ENCODE measurements at places on chromosomes 6 and 20.

GRCh38 chr6:166422201-166422940 is 39.6 kb upstream of the MPC1 start:
- no peak overlapping the region for H3K4me3 ChIP-seq
- H3K4me1 ChIP-seq = no peaks in the 10 kb centered on the region
- H3K27ac ChIP-seq = no peak overlapping the region
- H3K27me3 ChIP-seq = no peaks in the 10 kb centered on the region
- H3K36me3 ChIP-seq = peaks cover 78% of the 10 kb centered on the region

DNA sequence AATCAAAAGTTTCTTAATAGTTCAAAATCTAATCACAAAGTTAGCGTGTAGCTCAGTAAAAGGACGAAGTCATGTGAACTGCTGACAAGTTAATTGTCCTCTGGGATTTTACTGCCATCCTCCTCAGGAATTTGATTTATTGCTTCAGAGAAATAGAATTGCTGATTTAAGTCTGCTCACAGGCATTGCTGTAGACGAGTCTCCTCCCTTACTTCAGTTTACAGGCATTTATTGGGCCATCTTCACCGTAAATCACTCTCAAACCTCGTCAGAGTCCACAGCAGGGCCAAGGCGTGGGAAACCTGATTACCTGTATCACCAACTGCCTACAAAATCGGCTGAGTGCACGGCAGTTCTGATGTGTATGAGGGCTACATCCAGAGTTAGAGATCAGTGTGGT is 119.1 kb upstream of the PDE10A start:
- H3K4me1 ChIP-seq = no peaks in the 10 kb centered on the region
- H3K27me3 ChIP-seq = no peaks in the 10 kb centered on the region
- no peak for ATAC-seq
- H3K36me3 ChIP-seq = no peaks in the 10 kb centered on the region

DNA sequence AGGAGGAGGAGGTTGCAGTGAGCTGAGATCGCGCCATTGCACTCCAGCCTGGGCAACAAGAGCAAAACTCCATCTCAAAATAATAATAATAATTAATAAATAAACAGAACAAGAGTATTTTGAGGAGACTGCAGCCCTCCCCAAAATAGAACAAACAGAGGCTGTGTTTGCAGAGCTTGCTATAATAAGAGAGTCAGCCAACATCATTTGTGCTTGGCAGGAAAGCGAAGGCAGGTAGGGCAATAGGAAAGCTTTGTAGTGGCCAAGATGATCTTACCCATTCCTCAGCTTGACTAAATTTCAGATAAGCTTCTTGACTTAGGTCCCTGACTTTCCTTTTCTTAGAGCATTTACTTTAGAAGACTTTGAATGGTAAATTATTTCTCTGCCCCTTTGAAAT is 6.7 kb downstream of the C6orf141 start:
- no peak overlapping the region for H3K4me3 ChIP-seq
- H3K4me1 ChIP-seq = no peaks in the 10 kb centered on the region
- peaks cover 13% of the 10 kb centered on the region for H3K27me3 ChIP-seq
- no peaks in the 10 kb centered on the region for H3K36me3 ChIP-seq

DNA sequence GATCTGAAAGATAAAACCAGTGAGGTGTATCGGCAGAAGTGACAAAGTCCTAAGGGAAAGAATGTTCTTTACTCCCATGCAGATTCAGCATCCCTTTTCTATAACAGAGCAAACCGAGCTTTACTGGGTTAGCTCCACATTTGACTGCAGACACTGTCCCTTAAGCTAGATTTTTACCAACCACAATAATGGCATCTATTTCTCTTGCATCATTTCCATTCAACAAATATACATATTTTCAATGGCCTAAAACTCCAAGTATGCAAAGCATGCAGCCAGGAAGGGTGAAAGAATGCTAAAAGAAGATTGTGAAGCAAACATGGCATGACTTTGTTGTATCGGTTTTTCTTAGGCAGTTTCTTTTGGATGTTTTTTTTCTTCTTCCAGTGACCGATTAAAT is 255.4 kb downstream of the OGFRL1 start:
- H3K27me3 ChIP-seq = no peaks in the 10 kb centered on the region
- no peaks in the 10 kb centered on the region for H3K36me3 ChIP-seq
- H3K4me1 ChIP-seq = no peaks in the 10 kb centered on the region
- H3K4me3 ChIP-seq = no peak overlapping the region
- no peak for ATAC-seq
- no peak overlapping the region for H3K27ac ChIP-seq

GRCh38 chr6:14226051-14226660 is 108.6 kb downstream of the CD83 start:
- H3K36me3 ChIP-seq = no peaks in the 10 kb centered on the region
- H3K4me1 ChIP-seq = no peaks in the 10 kb centered on the region
- no peak overlapping the region for H3K27ac ChIP-seq
- no peak for ATAC-seq
- H3K4me3 ChIP-seq = no peak overlapping the region
- no peaks in the 10 kb centered on the region for H3K27me3 ChIP-seq

DNA sequence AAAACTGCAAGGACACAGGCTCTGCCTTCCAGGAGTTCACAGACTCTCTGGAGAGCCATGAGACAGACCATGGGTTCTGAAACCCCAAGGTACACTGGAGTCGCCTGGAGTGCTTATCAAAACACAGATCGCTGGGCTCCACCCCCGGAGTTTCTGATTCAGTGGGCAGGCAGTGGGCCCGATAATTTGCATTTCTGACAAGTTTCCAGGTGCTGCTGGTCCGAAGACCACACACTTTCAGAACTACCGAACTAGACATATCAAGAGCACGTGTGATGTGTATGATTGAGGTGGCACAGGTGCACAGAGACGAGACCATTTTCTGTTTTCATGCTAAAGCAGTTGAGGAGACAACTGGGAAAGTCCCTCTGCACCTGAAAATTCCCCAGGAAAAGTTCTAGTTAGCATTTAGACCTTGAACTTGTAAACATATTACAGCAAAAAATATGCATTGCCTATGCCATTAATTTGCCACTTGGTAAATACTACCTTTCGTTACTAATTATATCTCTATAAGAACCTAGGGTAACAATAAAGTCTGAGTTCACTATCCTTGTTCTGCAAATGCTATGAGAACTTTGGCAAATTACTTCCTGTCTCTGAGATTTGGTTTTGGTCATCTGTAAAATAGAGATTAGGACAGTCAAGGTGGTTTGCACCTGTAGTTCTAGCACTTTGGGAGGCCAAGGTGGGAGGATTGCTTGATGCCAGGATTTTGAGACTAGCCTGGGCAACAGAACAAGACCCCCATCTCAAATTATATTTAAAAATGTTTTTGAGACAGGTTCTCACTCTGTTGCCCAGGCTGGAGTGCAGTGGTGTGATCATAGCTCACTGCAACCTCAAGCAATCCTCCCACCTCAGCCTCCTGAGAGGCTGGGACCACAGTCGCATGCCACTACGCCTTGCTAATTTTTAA is 14.3 kb upstream of the PIM1 start:
- H3K27me3 ChIP-seq = no peaks in the 10 kb centered on the region
- H3K4me1 ChIP-seq = no peaks in the 10 kb centered on the region
- no peak overlapping the region for H3K27ac ChIP-seq
- H3K4me3 ChIP-seq = no peak overlapping the region

DNA sequence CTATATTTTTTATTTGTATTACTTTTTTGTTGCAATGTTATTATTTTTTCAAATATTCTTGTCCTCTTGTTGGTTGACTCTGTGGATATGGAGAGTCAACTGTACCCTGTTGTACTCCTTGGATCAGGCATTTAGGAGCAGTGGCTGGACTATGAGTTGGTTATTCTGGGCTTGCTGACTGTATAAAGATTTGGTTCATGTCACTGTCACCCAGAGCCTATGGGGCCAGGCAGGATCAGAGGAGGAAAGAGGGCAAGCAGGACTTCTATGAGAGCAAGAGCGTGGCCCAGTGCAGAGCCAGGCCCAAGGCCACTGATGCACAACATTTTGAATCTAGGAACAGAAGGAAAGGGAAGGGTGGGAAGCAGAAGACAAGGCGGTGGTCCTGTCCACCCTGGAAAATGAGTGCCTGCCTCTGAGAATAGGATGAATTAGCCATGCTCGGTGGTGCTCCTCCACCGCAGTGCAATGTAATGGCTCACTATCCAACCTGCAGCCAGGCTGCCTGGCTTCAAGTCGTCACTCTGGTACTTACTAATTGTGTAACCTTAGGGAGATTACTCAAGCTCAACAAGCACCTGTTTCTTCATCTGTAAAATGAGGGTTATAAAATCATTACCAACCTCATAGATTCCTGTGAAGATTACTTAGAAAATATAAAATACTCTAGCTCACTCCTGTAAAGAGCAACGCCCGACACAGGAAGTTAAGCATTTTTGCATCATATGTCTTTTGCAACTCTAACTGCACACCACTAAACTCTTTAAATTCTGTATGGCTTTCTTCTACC is 192.1 kb downstream of the KCNQ5 start:
- H3K27me3 ChIP-seq = no peaks in the 10 kb centered on the region
- H3K4me3 ChIP-seq = no peak overlapping the region
- no peak overlapping the region for H3K27ac ChIP-seq
- no peaks in the 10 kb centered on the region for H3K4me1 ChIP-seq

DNA sequence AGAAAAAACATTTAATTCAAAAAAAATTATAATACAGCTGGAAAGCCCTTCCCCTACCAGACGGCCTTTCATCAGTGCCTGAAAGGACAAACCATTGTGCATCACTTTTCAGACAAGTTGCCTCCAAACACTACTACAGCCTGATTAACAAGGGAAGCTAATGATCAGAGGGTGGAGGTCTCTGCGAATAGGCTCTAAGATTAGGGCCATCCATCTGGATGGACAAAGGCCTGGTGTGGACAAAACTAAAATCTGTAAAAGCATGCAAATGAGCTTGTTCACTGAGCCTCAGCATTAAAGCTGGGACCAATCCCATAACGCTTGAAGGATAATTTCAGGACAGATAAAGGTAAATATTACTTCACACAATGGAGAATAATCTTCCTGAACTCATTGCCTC is 228.7 kb upstream of the PLN start:
- no peak overlapping the region for H3K4me3 ChIP-seq
- H3K4me1 ChIP-seq = peaks cover 23% of the 10 kb centered on the region
- peak overlapping the region; percentile 74 for H3K27ac ChIP-seq
- ATAC-seq = no peak

Measured in gastroesophageal sphincter (tissue), 4 donors.